Tibial nerve (tissue), 4 donors: ENCODE measurements at places on chromosomes 16 and 17.

GRCh38 chr17:13787636-13788035 lies 185.9 kb upstream of the HS3ST3A1 start:
- H3K27ac ChIP-seq: no peak overlapping the region
- H3K4me3 ChIP-seq: no peak overlapping the region
- DNase-seq: no peak
- H3K4me1 ChIP-seq: no peaks in the 10 kb centered on the region

- no peaks in the 10 kb centered on the region for H3K4me1 ChIP-seq
- H3K4me3 ChIP-seq: no peak overlapping the region
- H3K27me3 ChIP-seq: no peaks in the 10 kb centered on the region
These were observed 9.3 kb downstream of the CTRB2 start for GRCh38 chr16:75197522-75198134.

DNA sequence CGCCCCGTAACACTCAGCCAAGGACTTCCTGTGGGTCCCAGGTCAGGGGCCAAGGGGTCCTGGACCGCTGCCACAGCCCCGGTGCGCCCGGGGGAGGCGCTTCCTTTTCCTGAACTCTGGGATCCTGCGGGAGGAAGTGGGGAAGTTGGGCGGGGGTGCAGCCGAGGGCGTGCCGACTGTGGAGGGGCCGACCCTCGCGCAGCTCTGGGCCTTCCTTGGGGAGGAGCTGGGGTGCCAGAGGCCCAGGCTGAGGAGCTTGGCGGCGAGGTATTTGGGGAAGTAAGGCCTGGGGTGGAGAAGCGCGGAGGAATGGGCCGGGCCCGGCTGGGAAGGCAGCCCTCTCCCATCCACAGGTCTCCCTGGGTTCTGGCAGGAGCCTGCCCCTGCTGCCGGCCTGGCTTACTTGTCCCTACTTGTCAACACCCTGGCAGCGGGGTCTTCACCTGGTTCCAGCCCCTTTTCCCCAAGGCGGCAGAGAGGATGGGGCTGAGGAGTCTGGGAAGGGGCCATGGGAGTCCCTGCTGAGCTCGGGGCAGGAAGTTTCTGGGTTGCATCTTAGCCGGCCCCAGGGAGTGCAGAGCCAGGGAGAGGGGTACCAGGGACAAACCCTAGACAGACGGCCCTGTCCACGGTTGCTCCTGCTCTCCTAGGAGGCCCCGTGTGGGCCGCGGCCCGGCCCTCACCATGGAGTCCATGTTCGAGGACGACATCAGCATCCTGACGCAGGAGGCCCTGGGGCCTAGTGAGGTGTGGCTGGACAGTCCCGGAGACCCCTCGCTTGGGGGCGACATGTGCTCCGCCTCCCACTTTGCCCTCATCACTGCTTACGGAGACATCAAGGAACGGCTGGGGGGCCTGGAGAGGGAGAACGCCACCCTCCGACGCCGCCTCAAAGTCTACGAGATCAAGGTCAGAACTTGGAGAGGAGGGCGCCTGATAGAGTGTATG lies 1.7 kb downstream of the TBKBP1 start:
- peak overlapping the region; percentile 88 for H3K27ac ChIP-seq
- peaks cover 10% of the 10 kb centered on the region for H3K4me1 ChIP-seq
- H3K4me3 ChIP-seq: peak overlapping the region; percentile 92
- H3K36me3 ChIP-seq: no peaks in the 10 kb centered on the region
- peak; percentile 24 for DNase-seq

GRCh38 chr16:81483970-81484595 lies 39.5 kb downstream of the CMIP start:
- H3K27ac ChIP-seq: no peak overlapping the region
- H3K27me3 ChIP-seq: no peaks in the 10 kb centered on the region
- no peak overlapping the region for H3K4me3 ChIP-seq
- peaks cover 70% of the 10 kb centered on the region for H3K4me1 ChIP-seq
- H3K36me3 ChIP-seq: no peaks in the 10 kb centered on the region
- no peak for DNase-seq
